Stimulated activated CD4-positive, alpha-beta T cell treated with anti-CD3 and anti-CD28 coated beads, Interleukin-12 subunit alpha, Interleukin-12 subunit beta, amount 100 ng/mL, for 48 hours (primary cell): ENCODE measurements at places on chromosomes 16 and 17.
A peak's percentile ranks its signal among the peaks of the same experiment; 100 is the strongest.

DNA sequence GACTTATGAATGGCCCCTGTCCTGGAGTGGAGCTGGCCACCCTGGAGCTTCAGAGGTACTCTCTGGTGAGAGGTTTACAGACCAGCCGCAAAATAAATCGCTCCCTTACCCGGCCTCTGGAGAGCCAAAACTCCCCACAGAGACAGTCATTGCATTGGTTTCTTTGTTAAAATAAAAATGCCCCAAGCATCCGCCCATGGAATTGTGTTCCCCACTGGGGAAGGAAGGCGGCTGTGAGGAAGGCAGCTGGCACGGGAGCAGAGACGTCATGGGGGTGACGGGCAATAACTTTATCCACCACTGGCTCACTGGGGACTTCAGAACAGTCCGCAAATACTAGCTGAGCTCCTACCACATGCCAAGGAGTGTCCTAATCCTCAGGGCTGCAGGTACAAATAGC lies 266.2 kb upstream of the FOXF1 start:
- no peak for DNase-seq

- no peak for DNase-seq
Measured at GRCh38 chr17:21173543-21173942, 40.4 kb downstream of the TMEM11 start.

DNA sequence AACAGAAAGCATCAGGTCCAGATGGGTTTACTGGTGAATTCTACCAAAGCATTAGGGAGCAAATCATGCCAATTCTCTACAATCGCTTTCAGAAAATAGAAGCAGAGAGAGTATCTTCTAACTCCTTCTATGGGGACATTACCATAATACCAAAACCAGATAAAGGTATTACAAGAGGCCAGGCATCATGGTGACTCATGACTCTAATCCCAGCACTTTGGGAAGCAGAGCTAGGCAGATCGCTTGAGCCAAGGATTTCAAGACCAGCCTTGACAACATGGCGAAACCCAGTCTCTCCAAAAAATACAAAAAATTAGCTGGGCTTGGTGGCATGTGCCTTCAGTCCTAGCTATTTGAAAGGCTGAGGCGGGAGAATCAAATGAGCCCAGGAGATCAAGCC lies 23.0 kb downstream of the HBQ1 start:
- no peak for DNase-seq

GRCh38 chr17:70158591-70158990 lies 10.7 kb upstream of the KCNJ2 start:
- no peak for DNase-seq

- no peak for DNase-seq
Measured at GRCh38 chr17:35664685-35665084, 66.8 kb upstream of the RASL10B start.

GRCh38 chr17:28610376-28610775 lies 3.6 kb downstream of the RSKR start:
- no peak for DNase-seq

- DNase-seq: no peak
Measured at GRCh38 chr17:58432806-58433573, 15.7 kb upstream of the RNF43 start.

DNA sequence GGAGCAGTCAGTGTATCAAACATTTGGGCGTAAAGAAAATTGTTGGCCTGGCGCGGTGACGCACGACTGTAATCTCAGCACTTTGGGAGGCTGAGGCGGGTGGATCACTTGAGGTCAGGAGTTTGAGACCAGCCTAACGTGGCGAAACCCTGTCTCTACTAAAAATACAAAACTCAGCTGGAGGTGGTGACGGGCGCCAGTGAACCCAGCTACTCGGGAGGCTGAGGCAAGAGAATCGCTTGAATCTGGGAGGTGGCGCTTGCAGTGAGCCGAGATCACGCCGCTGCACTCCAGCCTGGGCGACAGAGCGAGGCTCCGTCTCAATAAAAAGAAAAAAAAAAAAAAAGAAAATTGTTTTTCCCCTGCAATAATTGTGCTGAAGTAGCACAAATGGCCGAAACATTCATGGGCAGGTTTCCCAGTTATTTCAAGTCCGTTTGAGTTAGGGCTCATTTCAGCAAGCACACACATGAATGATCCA lies 1.4 kb downstream of the GCSH start:
- no peak for DNase-seq

DNA sequence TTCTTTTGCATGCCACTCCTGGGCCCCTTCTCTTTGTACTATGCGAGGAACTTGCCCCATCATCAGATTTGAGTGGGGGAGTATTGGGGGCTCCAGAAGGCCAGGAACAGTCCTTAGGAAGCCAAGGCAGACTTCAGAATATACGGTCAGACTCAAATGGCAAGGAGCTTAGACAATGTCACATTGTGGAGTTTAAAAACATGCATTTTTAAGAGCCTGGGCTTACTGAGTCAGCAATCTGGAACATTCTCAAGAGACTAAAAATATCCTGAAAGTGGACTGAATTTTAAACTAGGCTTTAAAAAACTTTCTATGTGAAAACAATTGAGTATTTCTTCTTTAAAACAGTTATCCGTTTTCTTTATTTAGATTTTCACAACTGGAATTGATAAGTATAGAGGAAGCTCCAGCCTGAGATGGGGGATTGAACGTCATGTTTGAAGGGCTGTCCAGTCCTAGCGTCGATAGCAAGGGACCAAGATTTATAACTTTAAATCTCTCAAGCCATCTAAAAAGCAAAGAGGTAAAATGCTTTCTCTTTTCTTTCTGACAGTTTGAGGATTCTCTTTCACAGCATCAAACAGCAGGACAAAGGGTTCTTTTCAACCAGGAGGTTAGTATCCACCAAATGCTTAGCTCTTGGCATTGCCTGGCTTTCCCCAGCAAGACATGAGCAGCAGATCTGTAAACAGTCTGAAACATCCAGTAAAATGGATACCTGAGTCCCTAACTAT lies 45.8 kb upstream of the CDRT4 start:
- no peak for DNase-seq

GRCh38 chr17:15109608-15110007 lies 155.5 kb downstream of the PMP22 start:
- DNase-seq: no peak

GRCh38 chr16:88365244-88365865 lies 17.4 kb upstream of the ZNF469 start:
- no peak for DNase-seq

DNA sequence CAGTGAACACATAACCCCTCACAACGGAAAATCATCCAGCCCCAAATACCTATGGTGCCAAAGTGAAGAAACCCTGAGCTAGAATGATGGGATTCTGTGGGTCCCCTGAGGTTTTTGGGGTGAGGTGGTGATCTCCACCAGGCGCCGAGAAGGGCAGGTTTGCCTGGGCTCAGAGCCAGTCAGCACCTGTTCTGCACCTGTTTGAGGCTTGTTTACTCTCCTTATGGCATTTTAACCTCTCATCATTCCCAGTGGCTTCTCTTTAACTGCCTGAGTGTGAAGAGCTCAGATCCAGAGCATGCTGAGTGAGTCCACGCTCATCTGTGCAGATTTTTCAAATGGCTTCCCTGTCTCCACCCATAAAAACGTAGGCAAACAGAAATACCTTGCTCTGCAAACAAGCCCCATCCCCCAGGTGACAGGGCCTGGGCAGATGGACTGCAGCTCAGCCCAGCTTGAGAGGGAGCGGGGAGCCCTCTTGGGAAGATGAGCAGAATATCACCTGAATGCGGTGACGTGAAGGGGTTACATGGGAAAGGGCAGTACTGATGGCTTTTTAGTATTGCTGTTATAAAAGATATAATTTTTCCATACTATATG lies 40.1 kb upstream of the CLEC19A start:
- DNase-seq: no peak

- DNase-seq: no peak
Measured at GRCh38 chr16:51159296-51159695, 8.2 kb upstream of the SALL1 start.

DNA sequence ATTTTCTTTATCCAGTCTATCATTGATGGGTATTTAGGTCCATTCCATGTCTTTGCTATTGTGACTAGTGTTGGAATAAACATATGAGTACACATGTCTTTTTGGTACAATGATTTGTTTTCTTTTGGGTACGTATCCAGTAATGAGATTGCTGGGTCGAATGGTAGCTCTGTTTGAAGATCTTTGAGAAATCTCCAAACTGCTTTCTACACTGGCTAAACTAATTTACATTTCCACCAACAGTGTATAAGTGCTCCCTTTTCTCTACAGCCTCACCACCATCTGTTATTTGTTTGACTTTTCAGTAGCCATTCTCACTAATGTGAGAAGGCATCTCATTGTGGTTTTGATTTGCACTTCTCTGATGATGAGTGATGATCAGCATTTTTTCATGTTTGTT lies 103.7 kb downstream of the GOSR1 start:
- no peak for DNase-seq

DNA sequence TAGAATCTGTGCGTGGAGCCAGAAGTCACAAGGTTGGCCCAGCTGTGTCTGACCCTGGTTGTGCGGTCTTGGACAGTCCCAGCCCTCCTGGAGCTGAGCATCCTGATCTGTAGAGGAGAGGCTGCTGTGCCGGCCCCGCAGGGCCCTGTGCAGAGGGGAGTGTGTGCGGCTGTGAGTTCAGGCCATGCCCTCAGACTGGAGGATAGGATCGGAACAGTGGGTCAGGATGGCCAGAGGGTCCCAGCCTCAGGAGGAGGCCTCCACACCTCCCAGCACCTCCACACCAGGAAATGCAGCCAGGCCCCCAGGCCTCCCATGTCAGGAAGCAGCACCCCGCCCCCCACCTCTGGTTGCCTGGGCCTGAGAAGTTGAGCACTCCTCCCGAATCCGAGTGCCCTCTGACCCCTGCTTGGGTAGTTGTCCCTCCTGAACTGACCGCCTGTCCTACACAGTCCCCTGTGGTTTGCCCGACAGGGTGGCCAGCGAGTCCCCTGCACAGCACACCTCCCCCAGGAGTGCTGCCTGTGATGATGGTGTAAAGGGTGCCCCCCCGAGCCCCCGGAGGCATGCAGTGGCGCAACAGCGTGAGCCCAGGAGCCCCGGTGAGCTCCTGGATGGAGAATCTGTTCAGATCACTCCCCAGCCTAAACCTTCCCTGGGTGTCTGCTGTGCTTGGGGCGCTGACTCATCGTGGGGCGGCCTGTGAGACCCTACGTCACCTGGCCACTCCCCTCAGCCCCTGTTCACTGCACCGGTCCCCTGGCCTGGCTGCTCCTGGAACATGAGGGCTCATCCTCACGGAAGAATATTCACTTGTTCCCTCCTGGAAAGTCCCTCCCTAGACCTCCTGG lies 285.2 kb downstream of the SEC14L1 start:
- no peak for DNase-seq

DNA sequence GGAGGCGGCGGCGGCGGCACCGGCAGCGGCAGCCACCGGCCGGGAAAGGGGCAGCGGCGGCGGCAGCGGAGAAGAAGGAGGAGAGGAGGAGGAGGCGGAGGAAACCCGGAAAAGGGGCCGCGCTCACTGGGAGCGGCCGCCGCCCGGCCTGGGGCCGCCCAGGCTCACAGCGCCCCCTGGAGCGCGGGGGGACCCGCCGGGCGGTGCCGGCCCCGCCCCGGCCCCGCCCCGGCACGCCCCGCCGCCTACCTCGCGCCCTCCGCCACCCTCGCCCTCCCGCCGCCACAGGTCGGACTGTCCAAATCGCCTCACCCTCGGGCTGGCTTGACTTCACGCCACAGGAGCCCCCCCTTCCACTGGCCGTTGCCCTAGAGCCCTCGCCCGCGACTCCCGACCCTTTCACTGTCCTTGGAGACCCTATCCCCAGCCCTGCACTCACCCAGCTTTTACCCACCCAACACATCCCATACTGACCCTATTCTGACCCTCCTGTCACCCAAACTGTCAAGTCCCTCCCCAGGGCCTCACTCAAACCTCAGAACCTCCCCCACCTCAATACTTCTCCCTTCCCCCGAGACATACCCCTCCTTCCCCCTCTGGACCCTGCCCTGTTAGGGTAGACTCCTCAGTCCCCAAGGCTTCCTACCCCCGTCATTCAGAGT lies at the start of gene CSNK2A2:
CSNK2A2 (minus strand) TSS at position 85 of the 662 bp plus-strand sequence. CDS start 370 bp downstream, outside the sequence.
- peak; percentile 47 for DNase-seq

DNA sequence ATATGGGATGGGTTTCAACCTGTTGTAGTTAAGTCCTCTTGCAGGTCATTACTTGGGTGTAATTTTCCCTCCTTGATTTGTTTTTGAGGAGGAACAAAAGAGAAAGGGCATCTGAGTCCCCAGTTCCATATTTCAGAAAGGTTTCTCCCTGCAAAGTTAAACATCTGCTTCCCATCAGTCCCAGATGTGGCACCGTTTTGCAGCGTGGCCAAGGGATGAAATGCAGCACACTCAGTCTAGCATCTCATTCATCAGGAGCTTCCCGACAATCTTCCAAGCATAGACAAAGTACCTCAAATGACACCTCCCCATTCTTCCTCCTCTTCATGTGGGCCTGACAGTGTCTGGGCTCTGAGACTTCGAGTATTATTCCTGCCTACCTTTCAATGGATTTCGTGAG lies 363.7 kb upstream of the SOX9 start:
- no peak for DNase-seq

GRCh38 chr17:77356109-77356689 lies 215.4 kb downstream of the SEC14L1 start:
- DNase-seq: no peak
